GM12864 (cell line): ENCODE measurements at places on chromosomes 12 and 14.

GRCh38 chr12:66341126-66341525 lies 38.8 kb downstream of the HELB start:
- DNase-seq, result no peak

GRCh38 chr14:24277071-24277470 lies 5.7 kb upstream of the RABGGTA start:
- no peak for DNase-seq

DNA sequence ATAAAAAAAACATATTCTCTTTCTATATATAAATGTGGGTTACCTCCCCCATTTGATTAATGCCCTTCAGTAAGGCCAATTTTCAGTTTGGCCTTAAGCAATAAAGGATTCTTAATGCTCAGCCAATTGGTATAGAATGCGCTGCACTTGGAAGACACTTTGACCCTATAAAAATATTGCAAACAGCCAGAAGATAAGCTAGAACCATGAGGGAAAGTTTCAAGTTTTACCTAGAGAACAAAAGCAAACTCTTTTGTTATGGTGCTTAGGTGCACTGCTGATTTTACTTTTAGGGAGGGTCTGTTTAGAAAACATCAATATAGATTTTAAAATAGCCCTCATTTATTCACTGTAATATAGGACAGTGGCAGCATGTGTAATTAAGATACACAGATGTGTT lies 251.6 kb upstream of the SLC16A7 start:
- DNase-seq, result no peak

GRCh38 chr14:61997161-61997560 lies 234.9 kb downstream of the SNAPC1 start:
- DNase-seq, result no peak

DNA sequence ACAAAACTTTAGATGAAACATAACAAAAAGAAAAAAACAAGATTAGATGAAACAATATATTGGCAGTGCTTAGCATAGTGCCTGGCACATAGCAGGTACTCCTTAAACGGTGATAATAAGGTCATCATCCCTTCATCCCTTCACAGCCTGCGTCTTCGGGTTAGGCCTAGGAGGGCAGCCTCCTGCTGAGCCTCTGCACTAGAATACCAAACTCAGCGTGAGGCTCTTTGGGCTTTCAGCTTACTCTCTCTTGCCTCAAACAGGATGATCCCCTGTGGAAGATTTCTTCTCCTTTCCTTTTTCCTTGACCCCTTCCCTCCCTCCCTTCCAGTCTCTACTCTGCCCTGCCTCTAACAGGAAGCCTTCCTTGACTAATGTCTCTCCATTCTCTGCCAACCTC lies 14.4 kb upstream of the FIGNL2 start:
- DNase-seq, result no peak

DNA sequence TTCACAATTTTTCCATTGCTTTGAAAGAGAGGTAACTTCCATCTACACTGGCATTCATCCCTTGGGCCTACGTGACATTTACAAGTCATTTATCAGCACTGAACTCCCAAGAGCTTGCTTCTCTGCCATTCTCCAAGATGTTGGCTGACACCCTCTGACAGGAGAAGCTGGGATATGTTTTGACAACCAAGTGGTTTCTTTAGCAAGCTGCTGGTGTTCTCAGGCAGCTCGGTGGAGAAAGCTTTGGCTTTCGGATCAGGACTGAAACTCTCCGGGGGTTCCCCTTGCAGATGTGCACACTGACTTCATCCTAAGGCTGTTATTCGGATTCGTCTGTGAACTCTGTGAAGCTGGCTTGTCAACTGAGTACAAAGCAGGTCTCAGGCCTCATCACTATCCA lies 15.7 kb downstream of the KCNA5 start:
- DNase-seq, result no peak

- DNase-seq, result peak; percentile 64
Measured at GRCh38 chr14:54440873-54441868, at the start of gene CNIH1. CNIH1 (minus strand) TSS chr14:54441374; CDS start chr14:54441327, 47 bp downstream.

- no peak for DNase-seq
Measured at GRCh38 chr12:115979351-115979750, 298.1 kb downstream of the MED13L start.

DNA sequence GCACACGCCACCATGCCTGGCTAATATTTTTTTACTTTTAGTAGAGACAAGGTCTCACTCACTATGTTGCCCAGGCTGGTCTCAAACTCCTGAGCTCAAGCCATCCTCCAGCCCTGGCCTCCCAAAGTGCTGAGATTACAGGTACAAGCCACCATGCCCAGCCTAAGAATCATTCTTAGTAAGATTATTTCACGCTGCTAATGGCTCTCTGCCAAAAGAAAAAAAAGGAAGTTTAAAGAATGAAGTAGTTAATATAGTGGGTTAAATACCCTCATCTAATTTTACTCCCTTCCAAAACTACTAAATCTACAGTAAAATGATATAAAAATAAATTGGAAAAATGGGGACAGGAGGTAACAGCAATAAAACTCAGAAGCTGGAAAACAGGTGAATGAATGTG lies 2.6 kb downstream of the ETFRF1 start:
- DNase-seq, result no peak

DNA sequence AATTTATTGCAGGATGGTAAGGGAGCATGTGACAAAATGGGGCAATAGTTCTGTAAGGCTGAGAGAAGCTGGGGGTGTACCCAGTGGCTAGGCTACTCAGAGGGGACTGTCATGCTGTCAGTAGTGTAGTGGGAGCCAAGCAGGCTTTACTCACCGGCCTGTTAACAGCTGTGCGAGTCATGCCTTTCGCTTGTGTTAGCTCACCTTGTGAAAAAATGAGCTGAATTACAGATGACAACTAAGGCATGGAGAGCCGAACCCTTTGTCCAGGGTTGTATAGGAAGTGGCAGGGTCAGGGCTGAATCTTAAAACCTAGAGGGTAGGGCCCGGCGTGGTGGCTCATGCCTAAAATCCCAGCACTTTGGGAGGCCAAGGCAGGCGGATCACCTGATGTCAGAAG lies 37.9 kb downstream of the SH2B3 start:
- DNase-seq, result no peak

- DNase-seq, result no peak
Measured at GRCh38 chr14:69483765-69484443, 624 bp upstream of the PLEKHD1 start.

DNA sequence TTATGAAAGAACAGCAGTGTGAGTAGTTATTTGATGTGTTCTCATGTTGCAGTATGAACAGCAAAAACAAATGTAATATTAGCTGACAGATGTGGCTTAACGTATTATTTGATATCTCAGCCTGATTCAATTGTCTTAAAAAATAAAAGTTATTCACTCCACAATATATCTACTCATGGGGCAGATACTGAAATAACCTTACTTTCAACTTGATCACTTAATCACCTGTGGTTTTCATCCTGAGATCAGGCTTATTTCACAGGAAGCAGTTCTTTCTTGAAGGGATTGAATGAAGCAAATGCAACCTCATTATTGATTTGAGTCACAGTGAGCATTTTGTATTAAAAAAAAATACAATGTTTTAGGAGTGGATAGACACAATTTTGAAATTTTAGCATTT lies 90.3 kb downstream of the AKAP6 start:
- DNase-seq, result no peak

DNA sequence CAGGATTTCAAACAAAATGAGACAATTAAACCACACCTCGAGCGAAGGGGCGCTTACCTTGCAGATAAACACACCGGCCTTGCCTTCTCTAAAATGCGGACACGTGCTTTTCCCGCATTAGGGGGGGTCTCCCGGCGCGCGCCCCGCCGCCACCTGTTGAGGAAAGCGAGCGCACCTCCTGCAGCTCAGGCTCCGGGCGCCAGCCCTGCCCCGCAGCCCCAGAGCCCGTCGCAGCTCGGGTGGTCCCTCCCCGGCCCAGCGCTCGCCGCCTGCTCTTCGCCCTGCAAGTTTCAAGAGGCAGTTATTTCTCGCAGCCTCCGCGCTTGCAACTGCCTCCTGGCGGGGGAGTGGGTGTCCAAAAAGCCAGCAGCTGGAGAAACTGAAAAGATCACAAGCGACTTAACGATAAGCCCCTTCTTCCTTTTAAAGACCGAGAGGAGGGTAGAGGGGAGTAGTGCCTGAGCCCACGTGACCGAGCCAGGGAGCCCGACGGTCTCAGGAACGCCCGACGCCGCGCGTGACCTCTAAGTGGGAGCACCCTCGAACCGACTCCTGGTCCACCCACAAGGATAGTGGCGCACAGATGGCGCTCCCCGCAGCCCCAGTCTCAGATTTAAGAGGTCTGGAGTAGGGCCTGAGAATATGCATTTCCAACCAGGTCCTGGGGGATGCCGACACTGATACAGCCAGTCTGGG lies at the start of gene ESR2:
Gene ESR2, minus strand, starts transcription at position 396 of the 696 bp plus-strand sequence. CDS start 11,386 bp downstream, outside the sequence.
- DNase-seq, result peak; percentile 25

- DNase-seq, result no peak
Measured at GRCh38 chr14:101705733-101706508, 55.6 kb upstream of the PPP2R5C start.

- DNase-seq, result no peak
Measured at GRCh38 chr14:56390859-56391258, 188.7 kb upstream of the TMEM260 start.

GRCh38 chr12:75361408-75361807 lies 26.9 kb downstream of the GLIPR1L1 start:
- no peak for DNase-seq

GRCh38 chr12:107530701-107531100 lies 154.9 kb upstream of the PWP1 start:
- no peak for DNase-seq

DNA sequence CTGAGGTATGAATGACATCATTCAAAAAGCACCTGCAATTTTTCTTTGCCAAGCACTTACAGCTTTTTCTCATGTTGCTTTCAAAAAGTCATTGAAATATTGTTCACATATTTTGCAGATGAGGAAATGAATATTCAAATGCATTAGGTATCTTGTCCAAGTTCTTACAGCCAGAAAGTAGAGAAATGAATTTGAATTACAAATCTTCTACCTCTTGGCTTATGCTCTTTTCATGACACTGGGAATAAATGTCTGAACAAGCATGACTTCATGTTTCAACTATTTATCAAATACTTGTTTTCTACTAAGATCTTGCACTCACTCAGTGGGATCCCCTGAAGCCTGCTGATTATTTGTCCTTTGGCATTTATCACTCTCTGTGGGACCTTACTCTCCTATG lies 267.2 kb upstream of the BTG1 start:
- no peak for DNase-seq

DNA sequence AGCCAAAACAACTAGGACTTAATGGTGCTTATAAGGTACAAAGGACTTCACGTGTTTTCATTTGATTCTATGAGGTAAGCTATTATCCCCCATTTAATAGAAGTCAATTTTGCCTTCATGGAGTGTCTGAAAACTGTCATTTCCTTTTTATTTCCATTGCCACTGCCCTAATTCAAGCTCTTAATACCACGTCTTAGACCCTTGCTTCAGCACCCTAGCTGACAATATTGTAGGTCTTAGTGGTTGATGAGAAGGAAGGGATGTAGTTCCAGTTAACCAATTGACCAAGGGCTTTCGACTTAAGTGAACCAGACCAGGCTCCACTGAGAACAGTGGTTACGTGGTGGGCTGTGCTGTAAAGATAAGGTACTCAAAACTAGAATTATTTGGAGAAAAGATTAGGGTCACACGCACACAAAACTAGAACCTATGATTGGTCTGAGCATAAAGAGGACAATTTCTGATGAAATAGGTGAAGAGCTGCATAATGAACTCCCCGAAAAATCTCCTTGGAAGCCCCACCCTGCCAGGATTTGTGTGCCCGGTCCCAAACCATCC lies 9.6 kb upstream of the ASIC1 start:
- no peak for DNase-seq

- DNase-seq, result no peak
Measured at GRCh38 chr14:88048351-88048750, 43.4 kb downstream of the GPR65 start.

GRCh38 chr14:84874436-84874835 lies 655.5 kb upstream of the FLRT2 start:
- DNase-seq, result no peak

DNA sequence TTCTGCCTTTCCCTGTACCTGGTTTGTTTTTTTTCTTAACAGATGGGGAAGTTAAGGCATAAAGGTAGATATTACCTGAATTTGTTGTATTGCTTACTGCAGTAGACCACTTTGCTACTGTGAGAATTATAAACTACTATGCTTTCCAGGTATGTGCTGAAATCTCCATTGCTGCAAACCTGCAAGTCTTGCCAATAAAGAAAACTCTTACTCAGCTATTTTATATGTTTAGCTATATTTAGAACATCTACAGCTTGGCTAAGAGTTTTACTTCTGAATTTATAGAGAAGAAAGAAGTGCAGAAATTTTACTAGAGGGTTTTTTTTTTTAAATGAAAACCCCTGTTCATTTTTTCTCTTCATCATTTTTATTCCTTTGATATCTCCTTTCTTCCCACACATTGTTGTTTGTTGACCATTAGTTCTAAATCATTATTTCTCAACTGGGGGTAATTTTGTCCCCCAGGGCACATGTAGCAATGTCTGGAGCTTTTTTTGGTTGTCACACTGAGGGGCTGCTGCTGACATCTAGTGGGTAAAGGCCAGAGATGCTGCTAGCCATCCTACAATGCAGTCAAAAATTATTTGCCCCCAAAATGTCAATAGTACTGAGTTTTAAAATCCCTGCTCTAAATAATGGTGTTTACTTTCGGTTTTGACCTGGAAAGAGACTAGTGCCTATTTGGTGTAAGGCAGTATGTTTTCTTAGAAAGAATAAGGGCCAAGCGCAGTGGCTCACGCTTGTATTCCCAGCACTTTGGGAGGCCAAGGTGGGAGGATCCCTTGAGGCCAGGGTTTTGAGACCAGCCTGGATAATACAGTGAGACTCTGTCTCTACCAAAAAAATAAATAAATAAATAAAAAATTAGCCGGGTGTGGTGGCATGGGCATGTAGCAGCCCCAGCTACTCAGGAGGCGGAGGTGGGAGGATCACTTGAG lies 48.6 kb downstream of the PCNX1 start:
- no peak for DNase-seq

DNA sequence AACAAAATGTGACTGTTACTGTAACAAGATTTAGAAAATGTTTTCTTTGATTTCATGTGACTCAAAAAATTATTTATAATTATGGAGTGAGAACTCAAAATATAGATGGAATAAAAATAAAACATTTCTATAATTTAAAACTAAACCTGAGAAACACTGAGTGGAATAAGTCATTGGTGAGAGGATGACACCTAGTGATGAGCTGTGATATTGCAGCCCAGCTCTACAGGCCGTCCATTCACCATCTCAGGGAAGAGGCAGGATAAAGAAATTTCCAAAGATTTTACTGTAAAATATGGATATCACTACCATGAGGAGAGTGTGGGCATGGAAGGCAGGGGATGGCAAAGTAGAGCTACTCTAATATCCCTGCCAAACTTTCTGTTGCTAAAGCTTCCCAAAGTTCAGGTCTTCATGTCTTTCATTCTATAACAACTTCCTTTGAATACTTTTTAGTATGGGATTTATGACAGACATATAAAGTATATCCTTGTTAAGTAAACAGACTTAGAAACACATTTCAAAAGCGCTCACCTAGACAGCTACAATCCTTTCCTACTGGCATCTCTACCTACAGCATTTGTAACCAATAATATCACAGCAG lies 308.0 kb downstream of the ITPR2 start:
- no peak for DNase-seq

- no peak for DNase-seq
Measured at GRCh38 chr14:88621100-88621499, 58.3 kb downstream of the ZC3H14 start.
